ENCODE measurements at places on chromosomes 16 and 17.

- no peak for DNase-seq
These were observed 97.1 kb downstream of the DNAH3 start for GRCh38 chr16:21053590-21053989.

DNA sequence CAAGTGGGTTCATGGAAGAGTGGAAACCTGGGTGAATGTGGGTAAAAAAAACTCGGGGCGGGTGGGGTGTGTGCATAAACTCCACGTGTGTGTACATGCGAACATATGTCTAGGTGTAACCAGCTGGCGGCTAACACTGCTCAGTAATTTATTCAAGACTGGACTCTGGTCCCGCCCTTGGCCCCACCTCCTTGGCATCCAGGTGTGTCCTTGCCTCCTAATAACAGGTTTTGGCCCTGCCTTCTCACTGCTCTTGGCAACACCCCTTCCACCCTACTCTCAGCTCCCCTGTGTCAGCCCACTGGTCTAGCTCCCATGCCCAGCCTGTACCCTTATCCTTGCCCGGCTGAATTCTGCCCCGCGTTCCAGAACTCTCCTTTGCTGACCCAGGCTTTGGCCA, 8.3 kb downstream of the FLII start:
- no peak for DNase-seq

DNA sequence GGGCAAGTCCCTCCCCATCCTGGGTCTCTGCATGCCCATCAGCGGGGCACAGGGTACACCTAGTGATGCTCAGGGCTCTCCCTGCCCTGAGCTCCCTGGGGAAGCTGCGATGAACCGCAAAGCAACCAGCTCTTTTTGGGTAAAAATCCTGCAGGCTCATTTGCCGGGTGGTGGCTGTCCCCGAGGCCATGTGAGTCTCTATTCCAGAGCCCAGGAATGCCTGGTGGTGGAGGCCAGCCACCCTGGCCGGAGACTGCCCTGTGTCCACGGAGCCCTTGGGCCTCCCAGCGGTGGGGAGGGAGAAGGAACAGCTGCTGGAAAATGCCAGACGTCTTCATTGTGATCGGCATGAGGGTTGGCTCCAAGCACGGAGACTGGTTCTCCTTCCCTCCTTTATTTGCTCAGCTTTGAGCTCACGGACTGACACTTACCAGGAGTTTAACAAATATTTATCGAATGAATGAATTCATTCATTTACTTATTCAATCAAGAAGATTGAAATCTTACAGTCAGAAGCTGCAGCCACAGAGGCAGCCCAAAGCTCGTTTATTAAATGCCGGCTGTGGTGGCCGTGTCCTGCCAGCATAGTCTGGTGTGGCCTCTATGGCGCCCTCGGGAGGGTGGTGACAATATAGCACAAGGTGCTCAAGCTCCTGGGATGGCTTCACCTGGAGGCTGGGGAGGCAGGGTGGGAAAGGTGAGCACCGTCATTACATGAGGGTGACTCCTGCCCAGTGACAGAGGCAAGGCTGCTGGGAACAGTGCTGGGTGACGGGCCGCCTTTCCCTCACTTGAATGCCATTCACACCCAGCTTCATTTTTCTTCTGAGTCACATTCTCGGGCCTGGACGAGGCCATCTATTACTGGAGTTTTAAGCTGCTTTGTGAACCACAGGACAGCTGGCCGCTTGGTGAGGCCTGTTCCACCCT, 31.1 kb upstream of the JPH3 start:
- peak; percentile 50 for DNase-seq

- no peak for DNase-seq
These were observed 399 bp downstream of the STX1B start for GRCh38 chr16:31009894-31010584.

DNA sequence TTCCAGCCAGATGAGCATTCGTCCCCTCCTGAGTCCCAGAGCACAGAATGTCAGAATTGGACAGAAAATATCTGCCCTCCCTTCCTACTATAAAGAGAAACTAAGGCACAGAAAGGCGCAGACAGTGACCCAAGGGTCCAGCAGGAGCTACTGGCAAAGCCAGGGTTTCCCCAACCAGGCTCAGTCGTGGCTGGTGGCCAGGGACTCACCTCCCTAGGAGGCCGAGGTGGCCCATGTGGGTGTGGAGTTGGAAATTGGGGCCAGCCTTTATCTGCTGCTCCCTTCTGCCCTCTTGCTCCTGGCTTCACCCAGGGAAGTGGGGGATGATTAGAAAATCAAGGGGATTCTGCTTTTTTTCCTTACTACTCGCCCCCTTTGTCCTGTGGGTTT, 1.1 kb downstream of the DRC7 start:
- DNase-seq, result no peak

- DNase-seq, result peak; percentile 62
These were observed 9.7 kb upstream of the ARL2BP start for GRCh38 chr16:57235128-57236021.

GRCh38 chr16:68710211-68710610, 26.9 kb upstream of the CDH1 start:
- DNase-seq, result no peak

DNA sequence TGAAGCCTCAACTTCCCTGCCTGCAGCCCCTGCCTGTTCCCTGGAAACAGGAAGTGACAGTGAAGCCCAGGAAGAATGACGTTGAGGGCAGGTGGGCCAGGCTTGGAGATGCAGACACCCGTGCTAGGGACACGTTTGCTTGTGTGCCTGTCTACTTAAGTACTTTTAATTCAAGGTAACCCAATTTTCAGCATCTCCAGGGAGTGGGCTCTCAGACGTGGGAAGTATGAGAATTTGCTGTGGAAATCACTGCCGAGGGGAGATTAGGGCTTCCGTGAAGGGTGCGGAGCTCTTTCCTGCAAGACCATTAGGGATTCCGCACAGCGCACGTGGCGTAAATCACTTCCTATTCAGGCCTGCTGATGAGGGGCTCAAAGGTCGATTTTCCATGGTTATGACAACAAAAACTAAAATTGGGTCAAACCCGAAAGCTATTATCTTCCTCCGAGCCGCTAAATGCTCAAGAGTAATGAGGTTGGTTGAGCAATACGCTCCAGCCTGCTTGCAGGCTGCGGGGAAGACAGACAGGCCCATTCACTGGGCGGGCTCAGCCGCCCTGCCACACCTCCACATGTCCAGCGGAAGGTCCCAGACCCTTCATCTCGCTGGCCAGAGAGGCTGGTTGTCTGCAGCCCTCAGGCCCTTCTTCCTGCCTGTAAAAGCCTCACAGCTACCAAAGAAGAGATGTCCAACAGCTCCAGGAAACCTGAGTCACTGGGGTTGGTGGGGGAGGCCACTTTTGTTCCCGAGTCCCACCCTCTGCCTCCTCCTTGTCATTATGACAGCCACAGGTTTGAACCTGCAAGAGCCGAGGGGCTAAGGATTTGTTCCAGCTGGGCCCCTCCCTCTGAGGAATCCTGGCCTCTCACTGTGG, 109.9 kb downstream of the RBFOX3 start:
- DNase-seq, result no peak

DNA sequence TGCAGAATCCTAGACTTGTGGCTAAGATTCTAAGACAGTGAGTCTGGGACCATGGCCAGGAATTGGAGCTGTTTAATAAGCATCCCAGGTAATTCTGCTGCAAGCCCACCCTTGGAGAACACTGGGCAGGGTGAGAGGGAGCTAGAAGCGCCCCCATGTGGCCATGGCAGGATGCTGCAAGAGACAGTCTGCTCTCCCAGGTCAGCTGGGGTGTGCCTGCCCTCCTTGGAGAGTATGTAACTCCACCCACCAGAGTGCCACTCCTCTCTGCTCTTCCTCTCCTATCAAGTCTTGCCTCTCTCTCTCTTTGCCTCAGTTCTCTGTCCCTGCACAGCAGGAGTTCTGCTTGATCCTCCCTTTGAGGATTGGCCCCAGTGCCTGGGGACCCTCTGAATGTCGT, 14.9 kb downstream of the RCVRN start:
- peak; percentile 56 for DNase-seq

GRCh38 chr17:7079581-7080455, at the start of gene CLEC10A:
CLEC10A (minus strand) TSS chr17:7080251; CDS start chr17:7078812, 1,439 bp downstream.
- no peak for DNase-seq

GRCh38 chr16:69273009-69273408, 38.1 kb upstream of the VPS4A start:
- no peak for DNase-seq

DNA sequence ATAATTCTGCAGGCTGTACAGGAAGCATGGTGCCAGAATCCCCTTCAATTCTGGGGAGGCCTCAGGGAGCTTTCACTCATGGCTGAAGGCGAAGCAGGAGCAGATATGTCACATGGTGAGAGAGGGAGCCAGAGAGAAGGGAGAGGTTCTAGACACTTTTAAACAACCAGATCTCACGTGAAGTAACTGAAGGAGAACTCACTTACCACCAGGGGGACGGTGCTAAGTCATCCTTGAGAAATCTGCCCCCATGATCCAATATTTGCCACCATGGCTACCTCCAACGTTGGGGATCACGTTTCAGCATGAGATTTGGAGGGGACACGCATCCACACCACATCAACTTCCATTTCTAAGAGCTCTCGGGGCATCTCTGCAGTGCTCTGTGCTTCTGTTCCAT, 37.4 kb upstream of the GNA13 start:
- DNase-seq, result no peak

DNA sequence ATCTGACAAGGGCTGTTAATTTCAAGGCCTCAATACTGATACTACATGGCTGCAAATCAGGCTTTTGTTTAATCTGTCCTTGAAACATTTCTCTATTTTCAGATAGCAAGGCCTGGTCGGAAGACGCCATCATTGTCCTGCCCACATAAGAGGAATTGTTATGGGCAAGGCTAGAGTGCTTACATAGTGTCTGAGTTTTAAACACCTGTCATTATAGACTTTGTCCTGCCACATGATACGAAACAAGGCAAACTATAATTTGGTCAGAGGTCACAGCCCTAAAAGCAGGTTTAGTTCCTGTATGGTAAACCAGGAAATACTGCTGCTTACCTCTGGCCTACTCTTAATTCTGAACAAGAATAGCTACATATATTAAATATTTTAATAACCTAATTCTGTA, 104.4 kb downstream of the SSH2 start:
- DNase-seq, result no peak

DNA sequence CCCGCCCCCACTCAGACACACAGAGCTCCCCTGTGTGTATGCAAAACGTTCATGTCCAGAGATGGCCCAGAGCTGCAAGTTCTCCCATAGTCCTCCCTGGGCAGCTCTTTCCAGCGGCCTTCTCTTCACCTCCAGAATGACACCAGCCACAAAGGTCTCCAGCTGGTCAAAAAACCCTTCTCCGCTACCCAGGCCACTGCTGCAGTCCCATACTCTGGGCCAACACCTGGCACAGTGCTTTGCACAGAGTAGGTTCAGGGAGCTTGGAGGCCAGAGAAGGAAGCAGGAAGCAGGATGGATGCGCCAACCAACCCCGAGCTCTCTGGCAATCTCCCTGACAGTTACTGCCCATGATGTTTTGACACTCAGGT, 1.1 kb upstream of the STAT5B start:
- DNase-seq, result no peak

- peak; percentile 32 for DNase-seq
These were observed 829 bp downstream of the PITPNM3 start for GRCh38 chr17:6555331-6556120.

GRCh38 chr16:55506708-55507107, 2.2 kb upstream of the LPCAT2 start:
- no peak for DNase-seq

DNA sequence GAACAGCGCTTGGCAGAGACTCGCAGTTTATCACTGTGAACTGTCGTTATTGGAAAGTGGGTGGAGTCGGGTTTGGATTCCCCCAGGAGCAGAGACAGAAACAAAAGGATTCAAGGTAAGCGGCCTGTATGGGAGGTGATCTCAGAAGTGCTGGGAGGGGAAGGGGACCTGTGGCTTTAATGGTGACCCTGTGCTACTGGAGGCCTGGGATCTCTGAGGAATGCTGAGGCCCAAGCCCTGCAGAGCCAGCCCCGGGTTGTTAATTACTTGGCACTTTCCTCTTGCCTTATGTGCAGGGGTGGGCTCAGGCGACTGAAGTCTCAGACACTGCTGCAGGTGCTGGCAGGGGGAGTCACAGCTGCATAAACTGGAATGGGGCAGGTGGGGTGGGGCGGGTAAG, 27.4 kb downstream of the IRF8 start:
- no peak for DNase-seq

- no peak for DNase-seq
These were observed 120.3 kb downstream of the KATNIP start for GRCh38 chr16:27670071-27670810.

DNA sequence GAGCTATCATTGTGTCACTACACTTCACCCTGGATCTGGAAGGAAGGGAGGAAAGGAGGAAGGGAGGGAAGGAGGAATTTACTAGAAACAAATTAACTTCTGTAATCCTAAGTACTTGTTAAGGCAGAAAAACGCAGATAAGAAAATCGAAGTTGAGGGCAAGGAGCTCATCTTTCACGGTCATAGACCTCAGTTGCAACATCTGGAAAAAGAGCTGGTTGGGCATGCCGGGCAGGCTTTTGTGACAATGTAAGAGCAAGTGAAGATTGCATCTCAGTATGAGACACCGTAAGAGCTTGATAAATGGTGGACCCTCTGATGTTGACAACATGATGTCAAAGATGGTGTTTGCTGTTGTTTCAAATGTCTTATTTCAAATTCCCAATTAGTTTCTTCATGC, 721.5 kb downstream of the MAF start:
- DNase-seq, result no peak

DNA sequence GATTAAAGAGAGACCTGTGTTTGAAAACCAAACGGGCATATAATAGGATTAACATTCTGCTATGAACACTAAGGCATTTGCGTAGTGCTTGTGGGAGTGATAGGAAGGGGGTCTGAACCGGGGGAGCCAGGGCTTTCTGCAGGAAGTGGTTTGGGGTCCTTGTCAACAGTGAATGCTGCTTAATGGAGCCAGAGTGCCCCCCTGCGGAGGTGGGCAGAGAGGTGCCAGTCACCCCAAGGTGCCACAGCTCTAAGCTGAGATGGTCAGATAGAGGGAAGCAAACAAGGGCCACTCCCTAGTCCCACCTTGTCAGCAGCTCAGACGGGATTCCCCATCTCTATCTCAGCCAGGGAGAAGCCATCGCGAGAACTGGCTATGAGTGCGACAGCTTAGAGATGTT, 17.7 kb downstream of the NAA60 start:
- DNase-seq, result peak; percentile 64

DNA sequence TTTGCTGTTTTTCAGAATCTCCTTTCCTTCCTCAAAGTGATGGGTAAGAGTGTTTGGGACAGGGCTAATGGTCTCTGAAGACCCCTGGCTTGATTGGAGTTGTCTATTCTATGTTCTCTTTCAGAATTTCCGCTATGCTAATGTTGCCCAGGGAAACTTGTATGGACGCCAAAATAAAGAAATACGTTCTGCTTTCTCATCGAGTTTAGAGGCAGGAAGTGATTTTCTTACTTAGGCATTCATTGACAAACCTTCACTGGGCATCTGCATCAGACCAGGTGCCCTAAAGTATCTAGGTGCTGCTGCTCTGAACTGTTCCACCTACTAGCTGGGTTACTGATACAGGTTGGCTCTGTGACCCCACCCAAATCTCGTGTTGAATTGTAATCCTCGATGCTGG, 787.9 kb upstream of the EEF2KMT start:
- no peak for DNase-seq

All from stimulated activated CD8-positive, alpha-beta memory T cell treated with anti-CD3 and anti-CD28 coated beads, Interleukin-4, amount 100 ng/mL, for 48 hours (primary cell).